LNCaP clone FGC (cell line): ENCODE measurements at places on chromosomes 6 and 20.

GRCh38 chr20:58331961-58332551 lies 22.5 kb downstream of the RAB22A start:
- DNase-seq, result peak; percentile 85

DNA sequence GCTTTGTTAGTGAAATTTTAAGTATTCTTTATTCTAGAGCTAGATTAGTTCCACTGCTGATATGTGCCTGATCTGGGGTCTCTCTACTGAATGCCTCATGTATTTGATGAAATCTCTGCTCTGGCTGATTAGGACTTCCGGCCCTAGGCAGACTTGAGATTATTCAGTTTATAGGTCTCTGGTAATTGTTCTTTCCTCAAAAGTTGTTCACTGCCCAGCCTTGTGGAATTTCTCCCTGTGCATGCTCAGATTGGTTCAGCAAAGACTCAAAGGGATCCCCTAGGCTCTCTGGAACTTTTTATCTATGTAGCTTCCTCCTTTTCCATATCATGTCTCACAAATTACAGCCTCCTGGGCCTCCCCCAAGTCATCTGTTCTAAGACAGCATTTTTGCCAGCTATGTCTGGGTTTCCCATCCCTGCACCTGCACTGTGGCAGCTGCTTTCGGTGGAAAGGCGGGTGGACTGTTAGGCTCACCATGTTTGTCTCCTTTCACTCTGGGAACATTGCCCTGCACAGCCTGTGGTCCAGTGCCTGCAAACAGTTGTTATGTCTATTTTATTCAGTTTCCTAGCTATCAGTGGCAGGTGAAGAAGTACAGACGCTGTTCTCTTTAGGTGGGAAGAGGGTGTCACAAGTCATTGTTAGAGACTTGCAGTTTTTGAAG lies 73.7 kb downstream of the RPP40 start:
- DNase-seq, result no peak

DNA sequence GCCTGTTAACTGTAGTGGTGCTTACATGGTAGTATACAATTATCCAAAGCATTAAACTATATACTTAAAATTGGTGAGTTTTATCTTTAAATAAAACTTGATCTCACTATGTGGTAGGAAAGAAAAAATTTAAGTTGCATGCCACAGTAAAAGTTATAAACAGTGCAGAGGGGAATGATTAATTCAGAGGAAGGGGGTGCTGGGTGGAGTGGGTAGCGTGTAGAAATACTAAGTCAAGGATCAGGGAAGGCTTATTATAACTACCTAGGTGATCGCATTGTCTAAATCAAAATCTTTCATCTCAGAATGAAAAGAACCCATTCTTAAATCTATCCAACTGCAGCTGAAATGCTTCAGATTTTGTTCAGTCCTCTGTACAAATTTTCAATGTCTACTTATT lies 428.3 kb downstream of the ADGRB3 start:
- DNase-seq, result no peak

- DNase-seq, result no peak
Measured at GRCh38 chr6:2632368-2632767, 118.4 kb downstream of the MYLK4 start.

- DNase-seq, result no peak
Measured at GRCh38 chr6:111589366-111589765, 16.3 kb downstream of the TRAF3IP2 start.

DNA sequence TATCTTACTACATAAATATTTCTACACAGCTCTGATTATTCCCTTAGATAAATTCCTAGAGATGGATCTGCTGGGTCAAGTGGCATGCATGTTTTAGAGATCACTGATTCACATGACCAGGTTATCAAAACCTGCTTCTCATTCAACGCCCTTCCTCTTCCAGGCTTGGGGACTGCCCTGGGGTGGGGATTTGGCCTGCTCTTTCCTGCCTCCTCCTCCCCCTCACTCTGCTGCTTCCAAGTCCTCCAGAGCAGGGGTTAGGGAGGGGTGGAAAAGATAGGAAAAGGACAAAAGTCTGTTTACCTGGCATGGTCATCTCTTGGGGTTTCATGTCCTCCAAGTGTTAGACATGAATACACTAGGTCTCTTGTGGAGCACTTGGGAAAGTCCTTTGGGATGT lies 105.6 kb upstream of the GPR6 start:
- no peak for DNase-seq

DNA sequence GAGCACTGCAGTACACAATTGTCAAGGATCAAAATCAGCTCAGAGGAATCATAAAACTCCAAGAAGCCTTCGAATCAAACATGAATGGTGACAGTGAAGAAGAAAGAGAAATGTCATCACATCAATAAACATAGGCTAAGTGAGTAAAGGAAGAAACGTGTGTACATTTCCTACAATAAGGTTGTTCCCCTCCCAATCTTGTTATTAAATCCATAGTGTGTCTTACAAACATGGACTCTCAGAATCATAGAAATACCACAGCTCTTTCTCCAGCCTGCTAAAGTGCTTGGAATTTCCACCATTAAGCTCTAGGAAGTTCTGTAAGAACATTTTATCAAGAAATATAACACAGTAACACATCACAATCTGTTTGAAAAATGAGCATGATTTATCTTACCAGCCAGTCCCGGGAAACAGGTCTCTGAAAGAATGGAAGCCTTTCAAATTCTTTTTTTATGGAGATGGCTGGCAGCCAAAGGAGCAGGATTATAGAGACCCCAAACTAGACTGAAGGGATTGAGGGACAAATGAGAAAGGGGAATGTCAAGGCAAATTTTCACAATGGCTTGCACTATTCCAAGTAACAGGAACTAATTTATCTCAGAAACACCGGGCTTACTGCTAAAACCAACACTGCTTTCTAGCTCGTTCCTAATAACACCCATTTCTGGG lies 4.5 kb upstream of the TNFAIP3 start:
- no peak for DNase-seq

- no peak for DNase-seq
Measured at GRCh38 chr6:166826264-166826663, 130.1 kb downstream of the RNASET2 start.

GRCh38 chr6:4774715-4775493 lies 1.3 kb upstream of the CDYL start:
- DNase-seq, result no peak

DNA sequence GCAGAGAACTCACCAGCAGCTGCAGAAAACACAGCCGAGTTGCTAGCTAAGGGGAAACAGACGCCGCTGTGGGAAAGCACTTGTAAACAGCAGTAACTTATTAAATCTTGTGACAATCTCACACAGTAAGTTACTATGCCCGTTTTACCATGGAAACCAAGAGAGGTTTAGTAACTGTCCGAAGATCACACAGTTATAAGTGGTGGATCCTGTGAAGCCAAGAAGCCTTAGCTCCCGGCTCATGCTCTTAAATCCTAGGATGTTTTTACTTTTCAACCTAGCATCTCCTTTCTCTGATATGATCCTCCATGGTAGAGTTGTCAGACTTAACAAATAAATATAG lies 1.5 kb upstream of the SULF2 start:
- no peak for DNase-seq

- no peak for DNase-seq
Measured at GRCh38 chr20:10217721-10218410, 764 bp upstream of the SNAP25 start.

- DNase-seq, result no peak
Measured at GRCh38 chr6:165804331-165805066, 141.5 kb upstream of the PDE10A start.

GRCh38 chr6:169866140-169866534 lies 114.7 kb downstream of the ERMARD start:
- no peak for DNase-seq

DNA sequence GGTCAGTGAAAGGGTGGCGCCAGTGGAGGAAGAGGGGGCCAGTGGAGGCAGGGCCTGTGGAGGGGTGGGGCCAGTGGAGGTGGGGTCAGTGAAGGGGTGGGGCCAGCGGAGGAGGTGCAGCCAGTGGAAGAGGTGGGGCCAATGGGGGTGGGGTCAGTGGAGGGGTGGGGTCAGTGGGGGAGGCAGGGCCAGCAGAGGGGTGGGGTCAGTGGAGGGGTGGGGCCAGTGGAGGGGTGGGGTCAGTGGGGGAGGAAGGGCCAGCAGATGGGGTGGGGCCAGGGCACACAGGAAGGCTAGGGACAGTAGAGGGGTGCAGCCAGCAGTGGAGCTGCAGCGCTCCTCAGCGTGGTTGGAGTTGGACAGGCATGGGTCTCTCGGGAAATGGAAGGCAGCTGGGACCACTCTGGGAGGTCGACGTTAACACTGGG lies 18.7 kb downstream of the ADRM1 start:
- no peak for DNase-seq

DNA sequence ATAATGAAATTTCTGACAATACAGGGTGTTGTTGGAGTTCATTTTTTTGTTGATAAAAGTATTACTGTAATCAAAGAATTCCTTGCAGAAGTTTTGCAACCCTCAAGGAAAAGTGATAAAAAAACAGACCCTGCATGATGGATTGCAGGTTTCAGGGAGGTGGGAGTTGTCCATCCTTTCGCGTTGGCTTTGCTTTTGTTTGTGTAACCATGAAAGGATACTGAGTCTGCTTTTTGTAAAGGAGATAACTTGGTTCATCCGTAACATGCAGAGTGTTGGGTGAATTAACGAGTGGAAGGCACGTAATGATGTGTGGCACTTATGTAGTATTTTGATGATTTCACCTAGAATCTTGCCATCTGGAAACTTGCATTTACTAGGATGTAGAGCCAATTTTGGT lies 23.6 kb downstream of the FOXO3 start:
- DNase-seq, result no peak

DNA sequence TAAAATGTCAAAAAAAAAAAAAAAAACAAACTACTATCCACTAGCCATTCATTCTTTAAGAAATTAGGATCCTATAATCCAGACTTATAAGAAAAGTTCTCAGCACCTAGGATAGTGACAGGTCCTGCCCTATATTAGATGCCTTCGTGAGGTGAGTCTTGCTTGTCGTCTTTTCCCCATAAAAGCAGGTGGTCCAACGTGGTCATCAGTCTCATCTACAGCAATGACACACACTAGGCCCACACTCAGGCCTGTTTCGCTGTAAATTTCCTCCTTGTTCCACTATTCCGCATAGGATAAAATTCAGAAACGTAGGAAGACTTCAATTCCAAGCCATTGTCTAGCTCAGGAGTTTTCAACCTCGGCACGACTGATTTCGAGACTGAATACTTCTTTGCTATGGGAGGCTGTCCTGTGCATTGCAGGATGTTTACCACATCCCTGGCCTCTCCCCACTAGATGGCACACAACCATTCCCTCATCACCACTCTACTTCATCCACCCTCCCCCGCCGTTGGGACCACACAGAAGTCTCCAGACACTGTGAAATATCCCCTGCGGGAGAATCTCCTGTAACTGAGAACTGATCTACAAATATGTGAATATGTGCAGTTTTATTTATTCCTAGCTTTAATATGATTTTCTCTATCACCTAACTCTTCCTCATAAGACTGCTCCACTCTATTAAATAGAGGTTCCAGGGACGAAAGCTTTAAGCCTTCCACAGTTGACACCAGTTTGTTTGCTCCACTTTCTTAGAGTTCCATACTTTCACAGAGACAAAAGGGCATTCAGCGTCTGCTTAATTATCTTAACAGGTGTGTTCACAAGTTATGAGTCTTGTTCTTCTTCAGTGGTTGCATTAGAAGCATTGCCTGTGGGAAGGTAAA lies 346.3 kb downstream of the BMP2 start:
- DNase-seq, result no peak

- peak; percentile 1 for DNase-seq
Measured at GRCh38 chr6:148700047-148700715, 46.6 kb upstream of the UST start.

DNA sequence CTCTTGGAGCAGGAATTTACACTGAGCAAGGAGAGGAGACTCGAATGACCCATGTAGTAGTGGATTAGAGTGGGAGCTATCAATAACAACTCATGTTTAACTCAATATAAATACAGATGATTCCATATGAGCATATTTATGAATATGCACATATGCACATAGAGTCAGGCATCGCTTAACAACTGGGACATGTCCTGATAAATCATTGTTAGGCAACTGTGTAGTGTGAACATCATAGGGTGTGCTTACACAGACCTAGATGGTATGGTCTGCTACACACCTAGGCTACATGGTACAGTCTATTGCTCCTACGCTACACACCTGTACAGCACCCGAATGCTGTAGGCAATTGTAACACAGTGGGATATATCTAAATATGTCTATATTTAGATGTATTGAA lies 75.9 kb upstream of the RALGAPA2 start:
- DNase-seq, result no peak

DNA sequence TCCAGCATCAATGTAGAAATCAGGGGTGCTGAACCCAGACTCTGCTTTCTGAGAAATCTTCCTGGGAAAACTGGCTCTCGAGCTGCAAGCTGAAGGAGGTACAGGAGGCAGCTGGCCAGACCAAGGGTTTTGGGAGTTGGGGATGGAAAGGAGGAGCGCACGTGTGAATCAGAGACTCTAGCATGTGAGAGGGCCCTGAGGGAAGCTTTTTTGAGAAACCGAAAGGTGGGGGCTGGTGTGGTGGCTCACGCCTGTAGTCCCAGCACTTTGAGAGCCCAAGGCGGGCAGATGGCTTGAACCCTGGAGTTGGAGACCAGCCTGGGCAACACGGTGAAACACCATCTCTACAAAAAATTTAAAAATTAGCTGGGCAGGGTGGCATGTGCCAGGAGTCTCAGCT lies 37.1 kb upstream of the EEF1E1 start:
- no peak for DNase-seq

DNA sequence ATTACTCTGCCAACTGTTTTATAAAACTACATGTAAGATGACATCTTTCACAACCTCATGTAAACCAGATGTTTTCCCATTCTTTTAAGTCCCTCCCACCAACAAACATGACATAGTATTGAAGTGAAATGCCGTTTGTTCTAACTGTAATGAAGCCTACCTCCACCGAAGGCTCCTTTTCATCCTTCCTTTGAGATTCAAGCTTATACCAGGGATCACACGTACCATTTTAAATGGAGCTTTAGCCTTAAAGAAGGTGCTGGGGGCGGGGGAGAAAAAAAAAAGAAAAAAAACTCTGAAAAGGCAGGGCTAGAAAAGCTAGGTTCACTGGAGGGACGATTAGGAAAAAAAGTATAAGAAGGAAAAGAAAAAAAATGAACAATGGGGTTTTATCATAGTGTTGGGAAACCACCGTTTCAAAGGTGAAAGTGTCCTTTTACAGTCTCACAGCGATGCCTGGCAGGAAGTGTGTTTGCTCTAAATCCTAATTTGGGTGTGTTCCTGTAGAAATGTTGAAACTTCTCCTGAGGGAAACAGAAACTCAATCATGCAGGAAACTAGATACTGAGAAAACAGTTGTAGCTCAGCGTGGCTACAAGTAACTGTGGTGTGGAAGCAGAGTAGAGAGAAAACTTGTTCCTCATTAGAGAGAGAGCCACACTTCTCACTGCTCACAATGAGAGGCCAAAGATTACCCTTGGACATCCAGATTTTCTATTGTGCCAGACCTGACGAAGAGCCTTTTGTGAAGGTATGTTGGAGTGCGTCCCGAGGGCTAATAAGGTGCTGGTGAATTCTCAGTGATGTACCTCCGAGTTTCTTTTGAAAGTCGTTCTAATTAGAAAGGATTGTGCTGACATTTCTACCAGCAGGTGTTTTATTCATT lies 37.6 kb upstream of the HINT3 start:
- peak; percentile 18 for DNase-seq

DNA sequence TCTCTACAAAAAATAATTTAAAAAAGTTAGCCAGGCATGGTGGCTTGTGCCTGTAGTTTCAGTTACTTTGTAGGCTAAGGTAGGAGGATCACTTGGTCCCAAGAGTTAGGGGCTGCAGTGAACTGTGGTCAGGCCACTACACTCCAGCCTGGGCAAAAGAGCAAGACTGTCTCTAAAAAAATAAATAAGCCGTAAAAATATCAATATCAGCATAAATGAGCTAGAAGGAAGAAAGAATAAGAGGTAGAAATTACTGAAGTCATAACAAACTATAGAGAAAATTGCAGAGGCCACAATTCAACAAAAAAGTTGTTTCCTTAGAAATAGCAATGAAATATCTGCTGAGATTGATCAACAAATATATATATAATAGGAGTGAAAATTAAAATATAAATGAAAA lies 827.3 kb upstream of the FLRT3 start:
- DNase-seq, result no peak
